Activated CD4-positive, alpha-beta memory T cell treated with anti-CD3 and anti-CD28 coated beads for 36 hours (primary cell): ENCODE measurements at places on chromosomes 12 and 14. TPM values are rescaled to one million over a fixed set of nuclear protein-coding genes. Genes with fewer than 3 reads are reported as not detected.

DNA sequence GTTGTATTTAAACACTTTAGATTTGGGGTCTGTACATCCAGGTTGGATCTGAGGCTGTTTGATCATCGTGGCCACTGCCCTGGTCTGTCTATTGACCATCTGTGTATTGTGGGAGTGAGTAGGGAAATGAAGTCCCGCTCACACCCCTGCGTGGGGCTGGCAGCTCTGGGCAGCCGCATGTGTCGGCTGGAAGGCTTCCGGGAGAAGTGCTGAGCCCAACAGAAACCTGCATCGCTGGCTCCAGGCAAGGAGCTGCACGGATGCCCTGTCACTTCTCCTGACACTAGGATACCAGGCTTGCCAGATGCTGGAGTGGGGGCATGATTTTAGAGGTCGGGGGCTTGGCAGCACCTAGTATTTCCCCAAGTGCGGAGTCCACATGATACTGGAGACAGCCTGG, 93.6 kb downstream of the PHETA1 start:
- no peak overlapping the region for H3K4me3 ChIP-seq
- H3K27ac ChIP-seq = no peak overlapping the region
- peaks cover 7% of the 10 kb centered on the region for H3K27me3 ChIP-seq
- no peaks in the 10 kb centered on the region for H3K4me1 ChIP-seq
- DNase-seq = no peak

The KRT77 gene
- not detected for total RNA-seq

DNA sequence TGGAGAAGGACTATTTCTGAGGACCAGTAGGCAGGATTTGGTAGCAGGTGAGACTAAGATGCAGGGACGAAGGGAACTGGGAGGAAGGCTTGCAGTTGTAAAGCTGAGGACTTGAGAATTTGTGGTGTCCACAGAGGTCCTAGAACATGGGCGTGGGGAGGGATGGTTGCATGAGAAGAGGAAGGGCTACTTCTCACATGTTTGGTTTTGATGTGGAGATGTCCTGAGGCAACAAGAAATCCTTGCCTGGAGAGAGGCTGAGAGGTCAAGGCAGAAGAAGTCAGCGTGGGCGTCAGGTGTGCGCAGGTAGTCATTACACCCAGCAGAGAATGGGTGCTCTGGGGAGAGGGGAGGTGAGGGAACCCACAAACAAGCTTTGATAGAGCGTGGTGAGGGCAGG, 5.7 kb upstream of the RABGGTA start:
- no peak overlapping the region for H3K27ac ChIP-seq
- H3K4me1 ChIP-seq = peaks cover 70% of the 10 kb centered on the region
- no peaks in the 10 kb centered on the region for H3K27me3 ChIP-seq
- no peak overlapping the region for H3K4me3 ChIP-seq

DNA sequence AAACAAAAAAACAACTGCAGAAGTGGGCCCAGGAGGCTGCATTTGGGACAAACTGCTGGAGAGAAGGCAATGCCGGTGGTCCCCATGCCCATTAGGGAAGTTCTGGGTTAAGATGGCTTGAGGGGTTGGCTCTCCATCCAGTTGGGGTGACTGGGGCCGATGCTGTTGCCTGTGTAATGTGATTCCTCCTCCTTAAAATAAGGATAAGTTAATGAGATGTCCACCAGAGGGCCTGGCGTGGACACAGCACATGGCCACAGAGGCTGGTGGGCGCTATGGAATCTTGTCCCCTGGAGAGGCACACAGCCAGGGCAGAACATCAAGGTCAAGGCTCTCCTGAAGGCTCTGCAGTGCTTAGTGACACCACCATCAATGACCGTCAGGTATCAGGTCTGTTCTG, 1.0 kb upstream of the TESC start:
- no peak for DNase-seq
- peaks cover 20% of the 10 kb centered on the region for H3K27me3 ChIP-seq
- H3K36me3 ChIP-seq = no peaks in the 10 kb centered on the region
- no peak overlapping the region for H3K27ac ChIP-seq
- H3K4me1 ChIP-seq = peaks cover 4% of the 10 kb centered on the region
- no peak overlapping the region for H3K4me3 ChIP-seq

GRCh38 chr12:63898764-63899337, 54.4 kb downstream of the SRGAP1 start:
- H3K4me1 ChIP-seq = peaks cover 3% of the 10 kb centered on the region
- no peak for DNase-seq
- H3K27ac ChIP-seq = no peak overlapping the region
- no peaks in the 10 kb centered on the region for H3K36me3 ChIP-seq
- peaks cover 4% of the 10 kb centered on the region for H3K27me3 ChIP-seq

DNA sequence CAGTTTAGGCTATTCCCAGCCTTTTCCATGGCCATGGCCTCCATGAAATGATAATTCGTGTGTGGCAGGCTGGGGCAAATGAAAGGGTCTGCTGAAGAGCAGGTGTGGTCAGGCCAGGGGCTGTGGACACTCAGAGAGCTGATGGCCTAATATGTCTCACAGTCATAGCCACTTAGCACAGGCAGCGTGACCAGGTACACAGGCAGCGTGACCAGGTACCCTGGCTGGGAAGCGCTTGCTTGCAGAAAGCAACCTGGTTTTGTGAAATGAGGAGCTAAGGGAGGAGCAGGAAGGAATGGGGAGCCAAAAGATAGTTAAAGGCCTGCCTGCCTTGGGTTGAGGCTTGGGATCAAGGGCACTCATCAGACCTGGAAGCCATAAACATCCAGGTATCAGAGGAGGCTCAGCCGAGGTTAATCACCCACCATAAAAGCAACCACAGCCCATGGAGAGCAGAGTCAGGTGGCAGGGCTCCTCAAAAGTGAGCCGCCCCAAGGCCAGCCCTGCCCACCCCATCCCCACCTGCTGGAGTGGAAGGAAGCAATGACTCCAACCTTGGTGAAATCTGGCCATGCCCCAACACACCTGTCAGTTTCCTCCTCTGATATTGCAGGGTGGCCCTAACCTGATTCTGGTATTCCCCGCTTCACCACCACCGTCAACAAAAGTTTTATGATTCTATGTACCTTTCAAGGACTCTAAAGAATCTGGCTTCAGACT, 8.0 kb upstream of the KRT8 start:
- no peak overlapping the region for H3K27ac ChIP-seq
- DNase-seq = no peak
- no peaks in the 10 kb centered on the region for H3K36me3 ChIP-seq
- no peaks in the 10 kb centered on the region for H3K27me3 ChIP-seq
- H3K4me3 ChIP-seq = no peak overlapping the region

DNA sequence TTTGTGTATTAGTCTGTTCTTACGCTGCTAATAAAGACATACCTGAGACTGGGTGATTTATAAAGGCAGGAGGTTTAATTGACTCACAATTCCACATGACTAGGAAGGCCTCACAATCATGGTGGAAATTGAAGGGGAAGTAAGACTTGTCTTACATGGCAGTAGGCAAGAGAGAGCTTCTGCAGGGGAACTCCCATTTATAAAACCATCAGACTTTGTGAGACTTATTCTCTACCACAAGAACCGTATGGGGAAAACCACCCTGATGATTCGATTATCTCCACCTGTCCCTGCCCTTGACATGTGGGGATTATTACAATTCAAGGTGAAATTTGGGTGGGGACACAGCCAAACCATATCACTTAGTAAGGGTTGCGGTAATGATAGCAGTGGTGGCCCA, 833.1 kb downstream of the FLRT2 start:
- H3K36me3 ChIP-seq = no peaks in the 10 kb centered on the region
- H3K4me1 ChIP-seq = no peaks in the 10 kb centered on the region
- H3K27me3 ChIP-seq = no peaks in the 10 kb centered on the region
- H3K4me3 ChIP-seq = no peak overlapping the region
- DNase-seq = no peak
- no peak overlapping the region for H3K27ac ChIP-seq

- peaks cover 1% of the 10 kb centered on the region for H3K36me3 ChIP-seq
- no peaks in the 10 kb centered on the region for H3K27me3 ChIP-seq
- H3K4me1 ChIP-seq = peaks cover 23% of the 10 kb centered on the region
- H3K27ac ChIP-seq = no peak overlapping the region
- no peak overlapping the region for H3K4me3 ChIP-seq
Measured at GRCh38 chr12:49369411-49370145, 2.3 kb downstream of the SPATS2 start.

DNA sequence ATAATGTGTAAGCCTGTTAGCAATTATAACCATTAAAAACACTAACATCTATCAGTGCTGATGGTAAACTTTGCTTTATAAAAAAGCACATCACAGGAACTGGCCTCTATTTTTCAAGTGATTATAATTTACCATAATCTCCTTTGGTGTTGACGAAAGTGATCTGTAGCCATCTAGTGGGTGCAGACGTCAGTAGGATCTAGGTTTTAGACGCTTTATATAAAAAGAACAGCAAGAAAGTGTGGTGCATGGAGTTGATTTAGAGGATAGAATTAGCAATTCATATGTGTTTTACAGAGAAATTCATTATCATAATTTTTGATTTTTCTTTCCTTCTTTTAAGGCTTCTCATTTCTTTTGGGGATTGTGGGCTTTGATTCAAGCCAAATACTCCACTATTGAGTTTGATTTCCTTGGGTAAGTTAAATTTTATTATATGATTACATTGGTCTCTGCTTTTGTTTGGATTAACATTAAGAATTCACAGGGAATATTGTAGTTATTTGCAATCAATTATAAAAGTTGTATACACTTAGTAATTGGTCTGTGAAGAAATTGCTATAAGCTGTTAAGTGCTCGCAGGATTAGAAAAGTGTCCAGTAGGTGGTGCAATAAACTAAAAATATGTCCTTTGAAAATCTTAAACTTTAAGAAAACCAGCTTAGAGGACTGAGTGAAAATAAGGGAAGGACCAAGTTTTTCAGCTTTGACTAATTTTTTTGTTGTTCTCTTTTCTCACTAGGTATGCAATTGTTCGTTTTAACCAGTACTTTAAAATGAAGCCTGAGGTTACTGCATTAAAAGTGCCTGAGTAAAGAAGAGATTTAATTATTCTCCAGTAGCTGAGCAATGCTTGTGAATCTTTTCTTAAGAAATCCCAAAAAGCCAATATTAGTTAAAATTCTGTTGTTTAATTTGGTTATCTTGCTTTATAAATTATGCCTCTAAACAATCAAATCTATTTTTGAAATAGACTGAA, 59.5 kb downstream of the ETNK1 start:
- H3K27me3 ChIP-seq = no peaks in the 10 kb centered on the region
- H3K4me1 ChIP-seq = peaks cover 15% of the 10 kb centered on the region

The TNFRSF1A gene
- total RNA-seq = 47.5 TPM

The HNF1A gene
- not detected for total RNA-seq

The SERPINA1 gene
- total RNA-seq = 24.5 TPM

GRCh38 chr14:87264796-87265195, 728.2 kb downstream of the GALC start:
- H3K4me3 ChIP-seq = no peak overlapping the region
- H3K27ac ChIP-seq = no peak overlapping the region
- no peak for DNase-seq
- no peaks in the 10 kb centered on the region for H3K36me3 ChIP-seq
- H3K27me3 ChIP-seq = no peaks in the 10 kb centered on the region

DNA sequence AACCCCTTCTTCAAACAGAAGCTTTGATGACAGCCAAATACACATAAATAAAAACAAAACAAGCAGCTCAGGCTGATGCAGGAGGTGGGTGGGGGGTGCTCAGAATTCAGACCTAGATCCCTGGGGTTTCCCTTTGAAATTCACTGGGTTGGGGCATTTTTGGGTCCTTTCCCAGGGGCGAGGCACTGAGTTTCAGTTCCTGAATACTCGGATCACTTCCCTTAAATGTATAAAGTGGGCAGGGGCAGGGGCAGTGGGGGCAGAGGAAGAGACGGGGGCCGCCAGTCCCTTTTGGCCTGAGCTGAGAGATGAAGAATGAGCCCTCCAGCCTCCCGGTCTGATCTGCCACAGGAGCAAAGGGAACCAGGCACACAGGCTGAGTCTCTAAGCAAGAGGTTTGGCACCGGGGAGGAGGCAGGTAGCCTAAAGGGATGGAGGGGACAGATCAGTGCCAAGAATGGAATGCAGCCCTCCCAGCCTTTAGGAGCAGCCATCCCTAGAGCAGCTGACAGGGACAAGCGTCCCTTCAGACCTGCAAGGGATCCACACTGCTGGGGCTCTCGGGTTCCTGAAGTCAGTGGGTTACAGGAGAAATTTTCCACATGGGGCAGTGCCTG, 20.3 kb downstream of the KDM2B start:
- no peaks in the 10 kb centered on the region for H3K27me3 ChIP-seq
- no peaks in the 10 kb centered on the region for H3K36me3 ChIP-seq
- H3K4me3 ChIP-seq = no peak overlapping the region

- H3K4me3 ChIP-seq = peak overlapping the region; percentile 82
- peaks cover 56% of the 10 kb centered on the region for H3K4me1 ChIP-seq
- peaks cover 19% of the 10 kb centered on the region for H3K36me3 ChIP-seq
- peak; percentile 55 for DNase-seq
- peaks cover 39% of the 10 kb centered on the region for H3K27me3 ChIP-seq
Measured at GRCh38 chr12:57237932-57238853, 8.7 kb downstream of the SHMT2 start.

DNA sequence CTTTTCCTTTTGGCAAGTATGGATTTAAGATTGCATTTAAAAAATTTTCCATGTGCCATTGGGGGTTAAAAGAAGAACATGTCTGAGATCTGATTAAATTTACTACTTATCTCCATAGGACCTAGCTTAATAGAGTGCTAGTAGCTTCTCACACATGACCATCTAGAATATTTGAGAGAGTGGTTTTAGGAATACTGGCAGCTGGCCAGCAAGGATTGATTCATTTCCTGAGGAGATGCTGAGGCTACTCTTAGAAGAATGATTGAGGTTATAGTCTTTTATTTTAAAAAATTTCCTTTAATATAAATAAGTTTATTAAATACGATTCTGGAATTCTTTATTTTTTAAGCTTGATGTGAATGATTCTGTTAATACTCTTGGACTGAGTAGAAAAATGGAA, 56.2 kb downstream of the MIPOL1 start:
- H3K4me1 ChIP-seq = no peaks in the 10 kb centered on the region
- DNase-seq = no peak
- H3K4me3 ChIP-seq = no peak overlapping the region
- no peak overlapping the region for H3K27ac ChIP-seq
- H3K27me3 ChIP-seq = peaks cover 1% of the 10 kb centered on the region
- H3K36me3 ChIP-seq = no peaks in the 10 kb centered on the region

- H3K27ac ChIP-seq = no peak overlapping the region
- no peaks in the 10 kb centered on the region for H3K36me3 ChIP-seq
- peak; percentile 56 for DNase-seq
- H3K27me3 ChIP-seq = peaks cover 11% of the 10 kb centered on the region
Measured at GRCh38 chr12:2291182-2291832, 238.5 kb downstream of the CACNA1C start.
